ENCODE measurements at places on chromosomes 4 and X.

DNA sequence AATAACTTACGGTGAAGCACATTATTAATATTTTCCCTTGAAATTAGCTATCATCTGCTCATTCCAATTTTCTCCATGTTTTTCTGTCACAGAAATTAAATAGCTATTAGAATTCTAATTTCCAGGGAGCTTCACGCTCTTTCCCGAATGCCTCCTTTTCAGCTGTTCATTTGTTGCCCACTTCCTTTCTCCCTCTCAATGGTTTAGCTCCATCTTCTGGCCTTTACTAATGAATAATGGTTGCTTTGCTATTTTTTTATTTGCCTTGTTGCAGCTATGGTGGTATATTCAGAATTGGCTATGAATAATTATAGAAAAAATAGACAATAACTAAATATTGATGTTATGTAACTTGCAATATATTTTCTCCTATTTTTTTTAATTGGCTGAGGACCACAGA is 70.5 kb downstream of the GRIA2 start:
- DNase-seq = no peak

DNA sequence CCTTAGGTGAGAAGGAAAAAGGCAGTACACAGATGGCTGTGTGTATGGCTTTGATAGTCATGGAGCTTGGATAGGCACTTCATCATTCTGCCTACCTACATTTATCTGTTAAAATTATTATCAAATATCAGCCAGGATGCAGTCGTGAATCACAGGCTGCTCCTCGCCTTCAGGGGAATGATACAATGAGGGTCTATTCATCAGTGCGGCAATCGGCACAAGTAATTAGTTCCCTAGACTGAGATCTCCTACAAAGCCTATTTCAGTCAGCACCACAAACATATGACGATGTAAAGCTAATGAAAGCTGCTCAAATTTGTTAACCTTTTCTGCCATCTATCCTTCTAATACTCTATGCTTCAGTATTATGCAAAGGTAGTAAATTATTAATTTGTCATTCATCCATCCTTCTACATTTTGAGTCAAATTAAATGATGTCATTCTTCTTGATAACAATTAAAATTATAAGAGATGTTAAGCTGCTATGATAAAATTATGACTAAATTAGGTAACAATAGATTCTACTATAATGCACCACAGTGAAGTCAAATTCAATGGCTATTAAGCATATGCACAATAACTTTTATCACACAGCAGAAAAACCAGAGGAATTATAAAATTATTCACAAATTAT is 19.0 kb downstream of the MAB21L2 start:
- DNase-seq = no peak

DNA sequence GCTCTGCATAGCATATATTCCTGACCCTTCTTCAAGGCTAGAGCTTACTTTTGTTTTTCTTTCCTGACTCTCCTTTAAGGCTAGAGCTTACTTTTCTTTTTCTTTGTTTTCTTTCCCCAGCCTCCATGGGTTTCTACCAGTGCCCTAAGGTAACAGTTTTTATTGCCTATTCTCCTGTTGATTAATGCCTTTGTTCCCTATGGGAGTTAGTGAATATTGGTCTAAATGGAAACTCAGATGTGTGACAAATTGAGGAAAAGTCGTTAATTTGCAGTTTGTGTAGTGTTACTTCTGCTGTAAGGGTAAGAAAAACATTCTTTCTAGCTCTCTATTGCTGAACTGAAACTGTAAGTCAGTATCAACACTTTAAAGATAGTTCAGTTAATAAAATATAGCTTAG is 358.7 kb downstream of the IL15 start:
- DNase-seq = no peak

DNA sequence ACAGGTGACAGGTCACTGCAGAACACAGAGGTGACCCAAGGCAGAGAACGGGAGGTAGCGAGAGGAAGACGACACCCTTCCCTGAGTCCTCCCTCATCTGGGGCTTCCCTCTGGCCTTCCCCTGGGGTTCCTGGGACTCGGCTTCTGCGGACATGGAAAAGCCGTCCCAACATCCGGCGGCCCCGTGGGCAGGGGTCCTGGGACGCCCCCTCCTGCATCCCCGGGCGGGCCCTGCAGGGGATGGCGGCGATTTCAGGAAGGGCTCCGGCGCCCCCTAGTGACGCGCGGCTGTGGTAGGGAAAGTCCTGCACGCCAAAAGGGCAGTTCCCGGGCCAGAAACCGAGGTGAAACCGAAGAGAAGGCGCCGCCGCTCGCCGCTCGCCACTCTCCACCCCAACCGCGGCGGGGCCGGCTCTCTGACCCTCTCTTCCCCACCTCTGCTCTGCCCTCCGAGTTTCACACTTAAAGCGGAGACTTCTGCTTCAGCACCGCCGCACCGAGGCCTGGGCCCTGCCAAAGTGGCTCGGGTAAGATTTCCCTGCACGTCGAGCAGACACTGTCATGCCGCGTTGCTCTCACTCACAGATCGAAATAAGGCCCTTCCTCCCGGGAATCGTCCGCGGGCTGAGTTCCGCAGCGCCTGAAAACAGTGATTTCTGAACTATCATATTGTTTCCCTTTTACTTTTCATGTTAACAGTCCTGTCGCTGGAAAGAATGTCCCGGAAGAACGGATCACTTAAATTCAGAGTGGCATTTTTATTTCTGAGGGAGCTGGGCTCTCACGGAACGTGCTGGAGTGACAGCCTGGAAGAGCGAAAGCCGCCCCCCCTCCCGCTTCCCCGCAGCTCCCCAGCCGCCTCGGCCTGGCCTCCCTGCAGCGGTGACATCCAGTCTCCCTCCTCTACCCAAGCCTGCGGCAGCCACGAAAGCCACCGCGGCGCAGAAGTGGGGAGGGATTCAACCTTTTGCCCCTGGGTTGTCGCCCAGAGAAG is 110.6 kb downstream of the DCTD start:
- DNase-seq = peak; percentile 44

- DNase-seq = no peak
These were observed 44.1 kb downstream of the AFM start for GRCh38 chr4:73525611-73526010.

Data from stimulated activated CD8-positive, alpha-beta memory T cell treated with anti-CD3 and anti-CD28 coated beads, Interleukin-7, amount 100 ng/mL, for 24 hours (primary cell).